ENCODE measurements at places on chromosomes 7 and 10.

DNA sequence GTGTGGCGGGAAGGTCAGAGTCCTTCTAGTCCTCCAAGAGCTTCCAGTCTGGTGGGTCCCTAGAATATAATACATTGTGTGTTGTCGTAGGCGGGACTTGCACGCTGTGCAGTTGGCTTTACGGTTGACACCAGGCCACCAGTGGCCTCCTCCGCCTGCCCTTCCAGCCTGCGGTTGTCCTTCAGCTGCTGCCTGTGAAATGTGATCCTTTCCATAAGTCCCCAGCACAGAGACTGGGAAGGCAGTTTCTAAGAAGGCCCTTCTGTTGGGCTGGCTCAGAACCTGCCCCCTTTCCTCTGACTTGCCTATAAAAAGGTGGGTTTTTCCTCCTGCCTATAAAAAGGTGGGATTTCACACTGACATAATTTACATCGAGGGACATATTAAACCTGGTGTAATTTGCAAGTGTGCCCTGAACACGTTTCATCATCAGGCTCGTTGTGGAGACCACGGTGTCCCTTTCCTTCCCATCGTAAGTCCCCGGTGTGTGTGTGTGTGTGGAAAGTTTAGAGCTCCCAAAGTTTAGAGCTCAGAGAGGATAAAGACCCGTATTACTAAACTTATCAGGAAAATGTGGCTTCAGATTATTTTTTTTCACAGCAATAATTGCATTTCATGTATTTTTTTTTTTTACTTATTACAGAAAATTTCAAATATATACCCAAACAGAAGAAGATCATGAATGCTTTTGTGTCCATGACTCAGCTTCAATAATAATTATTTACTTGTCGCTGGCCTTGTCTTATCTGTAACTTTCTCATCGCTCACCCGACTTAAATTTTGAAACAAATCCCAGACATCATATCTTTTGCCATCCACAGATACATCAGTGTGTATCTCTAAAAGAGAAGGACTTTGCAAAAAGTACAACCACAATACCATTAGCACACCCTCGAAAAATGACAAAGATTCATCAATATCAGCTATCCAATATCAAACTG is 45.1 kb downstream of the CUX1 start:
- no peak for DNase-seq

DNA sequence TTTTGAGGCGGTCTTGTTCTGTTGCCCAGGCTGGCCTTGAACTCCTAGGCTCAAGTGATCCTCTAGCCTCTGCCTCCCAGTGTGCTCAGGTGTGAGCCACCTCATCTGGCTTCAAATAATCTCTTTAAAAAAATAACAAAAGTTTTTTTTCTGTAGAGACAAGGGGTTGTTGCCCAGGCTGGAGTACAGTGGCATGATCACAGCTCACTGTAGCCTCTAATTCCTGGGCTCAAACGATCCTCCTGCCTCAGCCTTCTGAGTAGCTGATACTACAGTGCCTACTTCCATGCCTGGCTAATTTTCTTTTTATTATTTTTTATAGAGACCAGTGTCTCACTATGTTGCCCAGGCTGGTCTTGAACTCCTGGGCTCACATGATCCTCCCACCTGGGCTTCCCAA is 11.7 kb downstream of the FOXK1 start:
- no peak for DNase-seq

- DNase-seq = no peak
Measured at GRCh38 chr7:81294897-81295515, 376.2 kb upstream of the SEMA3C start.

DNA sequence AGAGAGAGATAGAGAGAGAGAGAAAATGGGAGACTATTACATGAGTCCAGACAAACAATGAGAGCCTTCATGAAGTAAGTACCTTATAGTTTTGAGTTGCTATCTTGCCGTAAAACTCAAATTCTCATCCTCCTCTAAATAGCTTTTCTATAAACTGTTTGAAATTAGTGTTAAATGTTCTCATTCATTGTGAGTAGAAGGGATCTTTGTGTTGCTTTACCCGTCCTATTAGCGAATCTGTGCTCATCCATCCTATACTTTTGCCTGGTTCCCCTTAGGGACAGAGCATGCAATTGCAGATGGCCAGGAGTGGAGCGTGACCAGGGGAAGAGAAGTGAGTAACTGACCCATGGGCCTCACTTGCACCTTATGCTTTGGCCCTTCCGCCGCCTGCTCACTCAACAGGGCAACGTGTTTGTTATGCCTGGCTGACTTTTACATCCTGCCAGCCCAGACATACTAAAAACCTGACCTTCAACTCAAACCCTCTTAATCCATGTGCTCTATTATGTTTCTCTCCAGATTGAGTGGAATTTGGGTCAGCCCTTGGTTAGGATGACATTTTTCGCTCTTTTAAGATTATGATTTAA is 244.2 kb upstream of the YAE1 start:
- no peak for DNase-seq

GRCh38 chr7:122212754-122213153 is 68.7 kb upstream of the AASS start:
- DNase-seq = no peak

DNA sequence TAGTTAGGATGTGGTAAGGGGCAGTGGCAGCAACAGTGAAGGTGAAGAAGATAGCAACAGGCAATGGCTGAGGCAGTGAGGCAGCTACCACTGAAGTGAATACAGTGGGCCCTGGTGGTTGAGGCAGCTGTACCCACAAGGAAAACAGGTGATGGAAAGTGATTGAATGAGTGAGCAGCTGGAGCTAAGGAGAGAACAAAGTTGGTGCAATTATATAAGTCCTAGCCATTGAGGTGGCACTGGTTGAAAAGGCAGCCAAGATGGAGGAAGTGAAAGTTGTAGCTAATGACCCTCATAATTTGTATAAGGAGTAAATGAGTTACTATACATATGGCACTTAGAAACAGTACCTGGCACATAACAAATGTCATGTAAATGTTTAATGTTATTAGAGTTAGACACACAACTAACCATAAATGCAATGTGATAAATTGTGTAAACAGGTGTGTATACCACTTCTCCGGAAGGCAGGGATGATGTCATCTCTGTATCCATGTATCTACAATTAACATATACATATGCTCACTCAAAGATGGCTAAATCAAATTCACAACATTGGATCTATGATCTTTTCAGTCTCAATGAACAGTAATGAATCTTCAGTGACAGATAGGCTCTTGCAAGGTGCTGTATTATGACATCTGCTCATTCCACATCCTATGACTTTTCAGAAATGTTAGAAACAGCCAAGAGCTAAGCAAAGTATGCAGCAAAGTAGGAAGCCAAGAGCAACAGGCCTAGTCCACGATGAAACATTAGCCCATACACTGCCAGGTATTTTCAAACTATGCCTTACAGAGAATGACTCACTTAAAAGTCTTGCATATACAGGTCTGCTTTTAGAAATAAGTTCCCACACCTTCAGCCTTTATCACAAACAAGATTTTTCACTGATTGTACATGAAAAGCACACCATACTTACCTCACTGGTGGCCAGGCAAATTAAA is 10.7 kb downstream of the XPNPEP1 start:
- no peak for DNase-seq

DNA sequence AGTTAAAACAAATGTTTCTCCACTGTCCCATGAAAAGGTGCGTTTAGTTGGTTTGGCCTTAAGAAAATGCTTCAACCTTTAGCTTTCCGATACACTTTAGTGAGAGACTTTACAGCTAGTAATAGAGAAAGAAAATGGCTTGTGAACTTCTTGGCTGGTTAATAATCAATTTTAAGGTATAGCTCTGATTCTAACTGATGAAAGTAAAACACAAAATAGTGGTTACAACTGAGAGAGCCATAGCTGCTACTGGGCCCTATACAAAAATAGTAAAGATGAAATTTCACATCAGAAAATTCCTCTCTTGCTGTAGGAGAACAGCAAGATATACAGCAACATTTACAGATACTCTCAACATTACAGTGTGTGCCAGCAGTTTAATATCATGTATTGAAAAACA is 371.4 kb downstream of the PHTF2 start:
- DNase-seq = no peak

- no peak for DNase-seq
Measured at GRCh38 chr10:1094112-1095057, 38.2 kb downstream of the WDR37 start.

DNA sequence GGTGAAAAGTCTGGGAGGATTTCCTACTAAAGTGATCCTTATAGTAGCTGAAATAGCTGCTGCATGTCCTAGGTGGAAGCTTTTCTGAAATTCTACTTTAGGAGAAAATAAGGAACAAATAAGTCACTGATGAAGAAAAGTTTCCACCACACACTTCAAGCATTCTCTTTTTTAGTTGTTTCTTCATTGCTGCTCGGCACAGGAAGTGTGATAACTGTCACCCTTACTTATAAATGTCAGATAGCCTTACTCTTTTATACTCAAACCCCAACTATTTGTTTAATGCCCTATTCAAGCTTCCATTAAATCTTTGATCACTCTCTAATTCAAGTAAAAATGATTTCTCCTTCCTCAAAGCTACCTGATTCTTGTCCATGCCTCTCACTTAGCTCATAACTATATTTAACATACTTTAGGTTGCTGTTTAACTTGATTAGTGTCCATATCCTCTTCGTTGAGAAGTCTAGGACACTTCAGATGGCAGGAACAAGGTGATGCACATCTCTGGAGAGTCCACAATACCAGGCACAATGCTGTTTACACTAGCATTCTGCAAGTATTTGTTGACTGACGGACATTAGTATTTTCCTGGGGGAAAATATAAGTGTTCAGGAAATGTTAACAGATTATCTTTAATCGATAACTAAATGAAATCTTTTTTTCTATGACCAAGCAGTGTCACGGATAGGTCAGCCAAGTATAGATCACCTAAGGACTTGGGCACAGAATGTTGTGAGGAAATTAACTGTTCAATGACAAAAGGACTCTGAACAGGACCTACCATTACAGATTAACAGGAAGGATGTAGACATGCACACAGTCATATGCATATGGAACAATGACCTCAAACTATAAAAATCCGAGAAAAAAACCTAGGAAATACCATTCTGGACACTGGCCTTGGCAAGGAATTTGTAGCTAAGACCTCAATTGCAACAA is 67.4 kb downstream of the ZNF438 start:
- no peak for DNase-seq

DNA sequence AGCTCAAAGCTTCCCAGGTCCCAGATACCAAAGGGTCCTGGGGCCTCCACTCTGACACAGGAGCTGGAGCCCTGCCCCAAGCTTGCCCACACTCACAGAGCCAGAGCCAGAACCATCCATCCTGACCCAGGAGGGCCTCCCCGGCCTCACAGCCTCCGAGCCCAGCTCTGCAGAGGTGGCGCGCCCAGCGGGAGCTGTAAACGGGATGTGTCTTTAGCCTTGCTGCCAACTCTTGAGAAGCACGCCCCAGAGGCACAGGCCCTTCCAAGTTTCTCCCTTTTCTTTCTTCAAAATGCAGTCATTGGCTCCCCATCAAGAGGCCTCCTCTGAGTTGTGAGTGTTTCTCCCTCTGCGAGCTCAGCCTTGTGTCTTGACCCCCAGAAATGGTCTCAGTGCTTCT is 75.0 kb downstream of the PDGFA start:
- no peak for DNase-seq

- DNase-seq = no peak
Measured at GRCh38 chr10:92873029-92873428, 24.7 kb downstream of the EXOC6 start.

DNA sequence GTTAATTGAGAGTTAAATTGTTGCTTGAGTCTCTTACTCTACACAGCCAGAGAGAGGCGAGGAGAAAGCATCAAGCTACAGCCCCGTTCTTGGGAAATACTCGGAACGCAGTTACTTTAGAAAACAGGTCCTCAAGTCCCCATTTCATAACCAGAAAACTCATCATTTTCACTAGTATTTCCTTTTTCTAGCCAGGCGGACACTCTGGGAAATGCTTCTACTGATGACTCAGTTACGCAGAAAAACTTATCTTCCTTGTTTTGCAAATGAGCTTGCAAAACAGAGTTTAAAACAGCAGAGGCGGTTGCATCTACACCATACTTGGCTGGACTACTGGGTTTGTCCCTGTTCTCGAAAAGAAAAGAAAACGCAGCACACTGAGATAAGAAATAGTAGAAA is 111.4 kb upstream of the FGFR2 start:
- DNase-seq = no peak

- DNase-seq = no peak
Measured at GRCh38 chr10:132458071-132458585, 61.1 kb downstream of the PWWP2B start.

GRCh38 chr7:80843018-80843677 is 75.7 kb downstream of the SEMA3C start:
- no peak for DNase-seq

DNA sequence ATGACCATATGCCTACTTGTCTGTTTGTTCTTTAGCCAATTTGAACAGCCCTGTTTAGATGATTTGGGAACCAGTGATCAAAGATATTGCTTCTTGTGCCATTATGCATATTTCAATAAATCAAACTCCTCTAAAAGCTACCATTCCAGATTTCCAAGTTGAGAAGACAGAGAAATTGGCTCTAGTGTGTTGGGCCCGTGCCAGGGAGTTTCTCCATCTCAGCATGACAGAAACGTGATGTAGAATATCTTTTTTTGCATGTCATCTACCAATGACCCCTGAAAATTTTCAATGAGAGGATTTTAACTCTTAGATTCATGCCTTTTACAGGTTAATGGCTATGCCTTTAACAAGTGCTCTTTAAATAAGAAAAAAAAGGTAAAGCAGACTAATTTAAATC is 50.7 kb upstream of the CABCOCO1 start:
- DNase-seq = no peak

DNA sequence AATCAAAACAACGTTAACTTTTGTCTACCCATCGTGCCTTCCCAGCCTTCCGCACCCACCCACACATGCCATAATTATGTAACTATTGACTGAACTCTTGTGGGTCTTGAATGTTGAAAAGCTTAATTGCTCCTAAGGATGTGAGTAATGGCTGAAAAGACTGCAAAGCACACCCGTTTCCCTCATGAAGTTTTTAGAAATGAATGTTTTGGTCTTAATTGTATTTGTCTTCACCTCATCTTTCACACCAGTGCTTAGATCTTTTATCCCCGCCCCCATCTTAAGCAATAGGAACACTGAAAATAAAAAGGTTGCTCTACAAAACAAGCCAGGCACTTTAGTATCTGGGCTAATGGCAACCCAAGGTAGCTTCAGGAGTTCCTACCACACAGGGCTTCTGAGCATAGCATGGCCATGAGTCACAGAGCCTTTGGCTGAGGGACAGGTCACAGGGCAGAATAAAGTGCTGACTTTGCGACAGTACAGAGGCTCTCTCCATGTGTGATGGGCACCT is 690.5 kb downstream of the PARD3 start:
- DNase-seq = no peak

DNA sequence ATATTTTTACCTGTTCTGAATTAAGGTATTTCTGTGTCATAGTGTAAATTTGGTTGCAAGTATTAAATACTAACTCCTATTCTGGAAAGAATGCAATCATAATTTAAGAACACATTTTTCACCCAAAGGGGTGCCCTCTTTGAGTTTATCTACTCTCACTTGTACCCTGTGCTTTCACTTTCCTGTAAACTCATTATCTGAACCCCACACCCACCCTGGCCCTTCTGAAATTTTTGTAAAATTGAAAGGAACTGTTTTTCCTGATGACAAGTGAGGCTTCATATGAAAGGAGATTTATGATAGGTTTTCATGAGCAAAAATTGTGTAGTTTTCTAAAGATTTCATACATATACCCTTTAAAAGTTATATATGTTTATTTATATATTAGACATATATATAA is 134.5 kb downstream of the WNT2 start:
- no peak for DNase-seq

Data from activated T-cell treated with anti-CD3 and anti-CD28 coated beads for 4 hours (primary cell).